ENCODE measurements at places on chromosomes 2 and 18.

DNA sequence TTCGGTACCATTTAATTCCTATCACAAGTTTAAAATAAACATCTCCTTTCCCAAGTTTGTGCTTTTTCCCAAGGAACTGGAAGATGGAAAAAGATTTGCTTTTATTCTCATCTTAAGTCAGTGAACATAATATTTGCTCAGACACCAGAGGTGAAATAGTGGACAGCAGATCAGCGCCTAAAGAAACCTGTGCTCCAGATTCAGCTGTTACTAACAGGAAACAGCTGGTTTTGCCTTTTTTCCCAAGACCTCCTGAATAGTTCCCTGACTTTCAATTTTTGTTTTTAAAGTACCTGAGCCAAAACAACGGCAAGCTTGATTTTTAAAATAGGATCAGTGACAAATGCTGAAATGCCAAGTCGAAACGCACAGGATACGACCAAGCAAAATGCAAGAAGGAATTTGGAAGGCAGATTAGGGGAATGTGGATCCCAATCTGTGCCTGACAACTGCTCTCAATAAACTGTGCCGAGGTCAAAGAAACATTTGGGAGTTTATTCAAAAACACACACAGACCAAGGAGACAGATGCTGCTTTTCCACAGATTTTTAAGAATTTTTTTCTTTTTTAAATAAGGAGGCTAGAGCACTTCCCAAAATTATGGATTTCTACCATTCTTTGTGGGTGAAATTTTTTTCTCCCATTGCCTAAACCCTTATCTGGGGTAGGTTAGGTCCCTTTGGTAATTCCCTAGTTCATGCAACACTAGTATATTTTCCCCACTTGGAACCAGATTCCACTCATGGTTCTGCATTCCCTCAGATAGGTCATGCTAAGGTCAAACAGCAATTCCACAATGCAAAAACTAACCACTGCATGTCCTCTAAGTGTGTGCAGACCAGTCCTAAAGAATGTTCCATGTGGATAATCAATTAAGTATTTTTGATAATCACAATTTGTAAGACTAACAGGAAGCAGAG is 121.5 kb upstream of the PDE1A start:
- peak; percentile 5 for DNase-seq

DNA sequence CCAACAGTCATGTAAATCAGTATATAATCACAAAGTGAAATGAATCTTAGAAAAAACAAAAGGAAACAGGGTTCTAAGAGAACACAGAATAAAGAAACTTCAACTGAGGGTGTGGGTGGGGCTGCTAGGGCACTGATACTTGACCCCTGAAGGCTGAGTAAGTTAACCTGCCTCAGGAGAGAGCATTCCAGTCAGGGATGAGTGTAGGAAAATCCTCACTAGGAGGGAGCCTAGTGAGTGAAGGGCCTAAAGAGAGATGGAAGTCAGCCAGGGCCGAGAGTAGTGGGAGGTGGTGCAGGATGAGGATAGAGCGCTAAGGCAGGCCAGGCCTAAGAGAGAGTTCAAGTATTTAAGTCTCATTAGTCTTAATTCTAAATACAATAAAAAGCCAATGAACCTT is 342.6 kb downstream of the SATB2 start:
- DNase-seq: no peak

DNA sequence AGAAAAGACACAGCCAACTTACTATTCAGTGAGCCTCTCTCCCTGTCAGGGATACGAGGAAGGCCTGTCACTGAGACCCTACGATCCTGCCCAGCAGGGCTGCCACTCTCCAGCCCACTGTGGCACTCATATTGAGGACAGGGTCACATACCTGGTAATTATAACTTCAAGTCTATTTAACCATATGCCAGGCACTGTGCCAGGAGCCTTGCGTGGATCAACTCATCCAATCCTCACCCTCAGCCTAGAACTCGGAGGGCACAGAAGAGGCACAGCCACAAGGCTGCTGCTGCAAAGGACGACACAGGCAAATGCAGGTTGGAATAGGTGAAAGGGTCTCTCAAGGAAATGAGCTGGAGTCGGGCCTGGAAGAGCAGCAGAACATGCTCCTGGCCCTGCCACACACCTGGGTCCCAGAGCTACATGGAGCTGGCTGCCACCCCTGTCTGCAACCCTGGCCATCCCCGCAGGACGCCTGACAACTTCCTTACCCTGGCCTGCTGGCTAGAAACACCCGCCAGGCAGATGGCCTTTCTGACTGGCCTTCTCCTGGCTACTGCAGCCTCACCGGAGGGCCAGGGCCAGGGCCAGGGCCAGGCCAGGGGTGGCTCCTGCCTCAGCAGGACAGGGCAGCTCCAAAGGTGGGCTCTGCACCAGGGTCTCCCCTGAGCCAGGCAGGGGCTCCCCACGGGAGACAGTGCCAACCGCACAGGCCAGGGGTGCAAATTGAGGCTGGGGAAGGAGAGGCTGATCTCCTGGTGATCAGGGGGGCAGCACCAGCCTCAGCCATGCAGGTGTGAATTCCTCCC is 32.1 kb upstream of the SLC66A3 start:
- DNase-seq: no peak

DNA sequence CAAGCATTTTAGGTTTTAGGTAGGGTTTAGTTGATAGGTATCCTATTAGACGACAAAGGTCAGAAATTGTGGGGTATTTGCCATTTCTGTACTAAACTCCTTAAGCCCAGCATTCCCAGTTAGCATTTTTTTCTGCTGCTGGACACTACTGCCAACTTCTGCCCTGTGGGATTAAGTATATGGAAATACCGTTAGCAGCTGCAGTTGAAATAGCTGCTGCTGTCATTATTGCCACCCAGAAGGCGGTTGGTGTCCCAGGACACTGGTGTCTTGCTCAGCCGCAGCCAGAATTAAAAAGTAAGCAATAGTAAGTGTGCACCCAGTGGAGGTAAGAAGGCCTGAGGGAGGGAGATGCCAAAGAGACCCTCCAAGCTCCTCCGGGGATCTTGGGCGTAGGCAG is 1.9 kb upstream of the UXS1 start:
- DNase-seq: no peak

DNA sequence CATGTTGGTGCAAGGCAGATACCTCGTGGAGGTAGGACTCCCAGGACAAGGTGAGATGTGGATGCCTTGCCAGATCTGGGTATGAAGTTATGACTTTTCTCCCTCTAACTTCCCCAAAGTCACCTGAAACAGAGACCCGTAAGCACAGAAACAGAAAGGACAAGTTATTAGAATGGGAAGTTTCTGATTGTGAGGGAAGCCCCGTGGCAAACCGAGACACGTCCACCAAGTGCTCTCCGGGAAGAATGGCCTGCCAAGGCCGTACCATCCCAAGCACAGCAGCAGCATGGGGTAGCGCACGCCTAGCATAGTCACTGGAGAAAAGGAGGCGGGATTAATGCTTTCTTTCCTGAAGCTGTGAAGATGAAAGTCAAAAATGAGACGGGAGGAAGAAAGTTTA is 110.6 kb downstream of the ZNF532 start:
- DNase-seq: no peak

GRCh38 chr2:190207930-190208329 is 111.7 kb downstream of the HIBCH start:
- no peak for DNase-seq

GRCh38 chr2:18237298-18237697 is 323.2 kb downstream of the RDH14 start:
- DNase-seq: no peak

GRCh38 chr2:95050385-95051300 is 25.1 kb downstream of the MAL start:
- DNase-seq: no peak

DNA sequence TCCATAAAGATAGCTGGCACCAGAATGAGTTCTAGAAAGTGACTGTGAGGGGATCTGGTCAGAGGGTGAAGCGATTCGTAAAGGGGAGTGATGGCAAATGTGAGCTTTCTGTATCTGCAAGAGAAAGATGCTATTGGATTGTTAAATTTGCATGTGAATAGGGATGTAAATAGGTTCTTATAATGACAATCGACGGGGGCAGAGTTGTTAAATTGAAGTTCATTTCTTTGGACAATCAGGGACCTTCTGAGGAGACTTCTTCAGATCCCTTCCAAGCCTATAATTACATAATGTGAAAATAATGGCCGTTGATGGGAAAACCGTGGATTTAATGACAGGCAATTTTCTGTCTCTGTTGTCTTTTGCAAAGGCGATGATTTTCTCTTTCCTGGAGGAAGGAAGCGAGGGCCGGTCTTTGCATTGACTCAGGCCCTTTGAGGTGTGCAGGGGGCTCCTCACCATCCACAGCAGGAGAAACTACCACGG is 52.2 kb upstream of the TMEM18 start:
- DNase-seq: no peak

GRCh38 chr18:44791520-44791919 is 110.8 kb downstream of the SETBP1 start:
- no peak for DNase-seq

- DNase-seq: no peak
Observed at GRCh38 chr2:239549711-239550255, 149.0 kb upstream of the HDAC4 start.

DNA sequence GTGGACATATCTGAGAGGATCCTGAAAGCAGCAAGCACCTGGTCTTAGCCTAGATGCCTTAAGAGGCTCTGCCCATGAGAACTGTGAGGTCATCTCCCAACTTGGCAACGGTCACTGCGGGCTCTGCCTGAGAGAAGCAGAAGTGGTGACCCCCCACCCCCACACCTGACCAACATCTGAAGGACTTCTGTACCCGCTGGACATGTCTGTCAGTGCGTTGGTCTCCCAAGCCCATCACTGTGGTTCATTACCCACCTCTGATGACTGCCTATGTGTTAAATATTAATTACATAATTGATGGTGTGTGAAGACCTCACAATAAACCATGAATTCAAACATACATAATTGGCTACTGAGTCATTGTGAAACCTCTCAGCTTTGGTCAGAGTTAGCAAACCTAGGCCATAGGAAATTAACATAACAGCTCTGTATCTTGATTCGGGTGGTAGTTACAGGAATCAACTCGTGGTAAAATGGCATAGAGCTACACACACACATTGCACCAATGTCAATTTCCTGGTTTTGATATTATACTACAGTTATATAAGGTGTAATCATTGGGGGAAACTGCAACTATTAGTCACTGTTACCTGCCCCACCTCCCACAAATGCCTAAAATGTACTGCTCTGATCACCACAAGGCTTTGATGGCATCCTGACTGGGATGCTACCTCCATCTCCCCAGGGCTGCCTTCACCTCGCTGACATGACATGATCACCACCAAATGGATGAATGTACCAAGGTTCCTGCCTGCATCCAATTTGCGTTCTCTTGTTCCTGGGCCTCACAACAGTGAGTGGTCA is 4.3 kb upstream of the GALNT1 start:
- no peak for DNase-seq

DNA sequence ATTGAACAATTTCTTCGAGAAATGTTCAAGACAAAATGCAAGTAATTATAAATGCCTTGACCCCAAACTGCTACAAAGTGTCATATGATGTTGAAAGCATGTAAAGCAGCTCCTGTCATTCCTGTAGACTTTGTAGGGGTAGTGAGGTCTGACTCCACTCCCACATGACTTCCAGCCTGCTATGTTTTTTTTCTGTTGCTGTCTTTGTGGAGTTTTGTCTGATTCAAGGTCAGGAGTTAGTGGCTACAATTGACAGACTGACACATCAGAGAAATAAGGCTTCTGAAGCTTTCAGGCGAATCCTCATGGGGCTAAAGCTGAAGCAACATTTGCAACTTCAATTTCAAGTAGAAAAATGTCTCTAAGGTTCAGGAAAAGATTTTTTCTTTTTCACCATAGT is 63.9 kb upstream of the CCDC195 start:
- DNase-seq: no peak

- peak; percentile 89 for DNase-seq
Observed at GRCh38 chr2:201697899-201698298, 545 bp downstream of the MPP4 start.

GRCh38 chr2:130377491-130377890 is 21.6 kb downstream of the PTPN18 start:
- no peak for DNase-seq

DNA sequence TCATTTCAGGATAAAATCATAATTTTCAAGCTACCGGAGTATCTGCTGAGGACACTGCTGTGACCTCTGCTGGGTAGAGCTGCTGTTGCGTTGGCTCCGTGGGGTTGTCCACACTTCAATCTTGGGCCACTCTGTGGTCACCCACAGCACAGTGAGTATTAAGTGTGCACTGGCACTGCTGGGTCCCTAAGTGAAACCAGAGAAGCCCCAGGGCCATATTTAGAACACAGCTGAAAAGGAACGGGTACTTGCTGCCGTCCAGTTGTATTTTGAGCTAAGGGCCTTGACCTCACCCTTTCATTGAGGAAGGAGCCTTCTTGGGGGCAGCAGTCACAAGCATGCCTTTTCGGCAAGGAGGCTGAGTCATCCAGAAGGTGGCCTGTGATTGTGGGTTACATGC is 10.1 kb downstream of the SLC9A4 start:
- no peak for DNase-seq

GRCh38 chr18:48374423-48375149 is 34.6 kb downstream of the ZBTB7C start:
- no peak for DNase-seq

GRCh38 chr2:45083175-45083574 is 73.9 kb upstream of the SIX2 start:
- DNase-seq: no peak

- peak; percentile 20 for DNase-seq
Observed at GRCh38 chr18:45254709-45255082, 360.6 kb upstream of the SLC14A2 start.

DNA sequence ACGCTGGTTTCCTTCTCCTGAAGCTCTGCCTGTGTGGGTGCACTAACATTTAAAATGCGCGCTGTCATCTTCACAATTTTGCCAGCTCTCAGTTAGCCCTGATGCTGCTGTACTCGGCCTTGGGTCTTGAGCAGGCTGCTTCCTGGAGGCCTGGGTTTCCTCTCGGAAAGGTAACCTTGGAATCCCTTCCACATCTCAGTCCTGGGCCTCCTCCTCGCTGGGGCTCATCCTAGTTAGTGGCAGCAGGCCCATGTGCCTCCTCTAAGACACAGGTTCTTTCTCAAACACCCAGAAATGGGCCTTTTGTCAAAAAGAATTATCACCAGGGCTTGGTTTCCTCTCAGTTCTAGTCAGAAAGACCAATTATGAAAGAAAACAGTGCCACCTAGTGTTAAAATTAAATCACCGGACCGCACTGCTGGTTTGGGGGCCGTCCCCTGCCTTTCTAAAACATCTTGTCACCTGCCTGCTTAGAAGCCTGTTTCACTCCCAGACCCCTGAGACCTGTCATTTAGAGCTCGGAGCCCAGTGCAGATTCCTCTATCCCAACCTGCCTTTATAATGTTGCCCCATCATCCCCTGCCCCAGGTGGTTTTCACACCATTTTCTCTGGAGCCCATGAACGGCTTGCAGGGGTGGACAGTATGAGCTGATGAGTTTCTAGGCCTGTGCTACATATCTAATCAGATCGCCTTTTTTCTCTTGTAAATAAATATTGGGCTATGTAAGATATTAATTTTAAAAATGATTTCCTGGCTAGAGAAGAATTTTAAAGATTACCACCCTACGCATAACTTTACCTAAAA is 42.4 kb downstream of the HK2 start:
- peak; percentile 49 for DNase-seq

Data from fibroblast of skin of right quadriceps (primary cell).